ENCODE measurements at places on chromosomes 16 and 17.

GRCh38 chr16:86734543-86735460, 156.5 kb downstream of the FOXL1 start:
- DNase-seq: no peak

GRCh38 chr16:52696126-52696525, 149.2 kb upstream of the TOX3 start:
- no peak for DNase-seq

DNA sequence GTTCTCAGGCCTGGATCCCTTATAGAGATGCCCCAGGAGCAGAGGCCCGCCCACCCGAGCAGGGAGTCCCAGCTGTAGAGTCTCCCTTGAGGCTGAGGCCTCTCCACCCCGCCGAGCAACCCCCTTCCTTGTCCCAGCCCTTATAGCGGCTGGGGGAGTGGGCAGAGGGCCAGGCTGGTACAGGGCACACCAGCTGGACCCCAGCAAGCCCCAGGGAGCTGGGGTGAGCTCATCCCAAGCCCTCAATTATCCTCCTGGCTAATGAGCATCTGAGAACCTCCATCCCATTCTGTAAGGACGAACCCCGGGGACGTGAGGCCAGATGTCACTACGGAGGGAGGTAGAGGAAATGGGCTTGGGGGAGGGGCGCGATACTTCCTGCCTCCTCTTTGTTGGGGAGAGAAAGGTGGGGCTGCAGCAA, 3.2 kb upstream of the SNN start:
- DNase-seq: no peak

DNA sequence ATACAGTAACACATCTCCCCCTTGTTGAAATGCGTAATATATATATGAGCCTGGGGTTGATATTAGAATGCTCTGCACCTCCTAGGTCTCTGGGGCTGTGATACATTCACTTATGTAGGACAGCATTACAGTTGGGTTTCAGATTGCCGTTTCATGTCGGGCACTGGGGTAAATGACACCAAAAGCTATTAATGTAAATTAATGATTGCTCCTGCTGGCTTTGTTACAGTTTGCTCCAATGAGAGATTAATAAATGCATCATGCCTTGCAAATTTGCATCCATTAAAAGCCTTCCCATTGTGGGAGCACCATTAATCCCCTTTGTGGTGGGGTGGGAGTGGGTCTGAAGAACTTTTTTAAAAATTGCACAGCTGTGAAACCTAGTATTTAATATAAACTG, 584.4 kb upstream of the EEF2KMT start:
- no peak for DNase-seq

DNA sequence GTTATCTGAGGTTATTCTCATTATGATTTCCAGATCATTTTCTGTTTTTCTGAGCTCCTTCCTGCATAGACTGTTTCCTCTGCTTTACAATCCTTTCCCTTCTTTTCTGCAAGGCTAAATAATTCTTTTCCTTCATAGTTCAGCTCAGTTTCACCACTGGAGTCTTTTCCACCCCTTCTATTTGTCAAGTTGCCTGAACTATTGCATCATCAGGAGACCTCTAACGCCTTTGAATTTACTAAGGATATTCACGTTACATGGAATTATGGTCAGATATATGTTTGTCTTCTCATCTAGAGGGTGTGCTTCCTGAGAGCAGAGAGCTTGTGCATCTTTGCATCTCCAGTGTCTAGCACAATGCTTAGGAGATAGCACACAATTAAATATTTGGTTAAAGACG, 140.4 kb upstream of the CA10 start:
- no peak for DNase-seq

DNA sequence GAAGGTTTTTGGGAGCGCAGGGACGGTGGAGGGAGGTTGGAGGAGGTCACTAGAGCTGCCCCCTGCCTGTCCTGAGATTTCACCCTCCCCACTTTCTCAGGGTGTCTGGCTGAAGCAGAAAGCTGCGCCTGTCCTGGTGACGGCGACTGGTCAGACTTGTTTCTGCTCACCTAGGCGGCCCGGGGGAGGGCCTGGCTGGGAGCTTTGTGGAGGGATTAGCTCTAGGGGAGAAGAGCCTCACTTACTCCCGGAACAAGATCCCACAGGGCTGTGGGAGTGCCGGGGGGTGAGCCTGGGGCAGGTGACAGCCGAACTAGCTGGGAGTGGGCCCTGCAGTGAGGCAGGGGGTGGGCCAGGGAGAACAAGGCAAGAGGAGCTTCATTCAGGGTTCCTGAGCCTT, 11.5 kb downstream of the NHERF1 start:
- no peak for DNase-seq

- DNase-seq: peak; percentile 47
These were observed 34.4 kb downstream of the WWP2 start for GRCh38 chr16:69796285-69797118.

DNA sequence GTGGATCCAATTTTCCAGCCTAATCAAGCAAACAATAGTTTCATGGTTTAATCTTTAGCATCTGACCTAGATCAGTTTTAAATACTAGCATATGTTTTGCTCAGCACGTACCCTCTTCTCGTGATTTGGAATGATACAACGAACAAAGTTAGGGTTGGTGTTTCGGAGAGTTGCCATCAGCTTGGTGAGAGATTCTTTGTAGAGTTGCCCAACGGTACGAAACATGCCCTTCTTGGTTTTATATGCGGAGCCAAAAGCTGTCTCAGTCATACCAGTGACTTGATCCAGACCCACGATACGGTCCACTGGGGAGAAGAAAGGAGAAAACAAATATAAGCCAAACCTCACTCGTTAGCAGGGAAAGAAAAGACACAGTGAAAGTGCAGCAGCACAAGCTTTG, 85.3 kb downstream of the NDEL1 start:
- no peak for DNase-seq

DNA sequence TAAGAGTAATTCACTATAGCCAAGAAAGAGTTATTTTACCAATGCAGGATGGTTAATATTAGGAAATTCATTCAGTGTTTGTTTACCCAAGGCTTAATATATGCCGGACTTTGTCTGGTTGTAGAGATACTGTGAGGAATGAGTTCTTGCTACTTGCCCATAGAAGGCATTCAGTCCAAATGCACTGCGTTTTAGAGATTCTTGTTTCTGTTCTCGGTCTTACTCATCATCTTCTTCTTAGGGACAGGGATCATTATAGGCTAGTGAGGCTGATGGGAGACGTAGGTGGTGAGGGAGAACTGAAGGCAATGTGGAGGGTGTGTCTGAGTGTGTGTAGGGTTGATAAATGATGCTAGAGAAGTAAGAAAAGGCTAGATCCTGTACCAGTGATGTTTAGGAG, 90.7 kb downstream of the OR1D5 start:
- DNase-seq: no peak

GRCh38 chr17:42702446-42702845, 20.1 kb downstream of the CNTNAP1 start:
- no peak for DNase-seq

- DNase-seq: no peak
These were observed 35.4 kb upstream of the LITAF start for GRCh38 chr16:11621920-11622651.

GRCh38 chr17:68656666-68657065, 55.5 kb upstream of the FAM20A start:
- no peak for DNase-seq

DNA sequence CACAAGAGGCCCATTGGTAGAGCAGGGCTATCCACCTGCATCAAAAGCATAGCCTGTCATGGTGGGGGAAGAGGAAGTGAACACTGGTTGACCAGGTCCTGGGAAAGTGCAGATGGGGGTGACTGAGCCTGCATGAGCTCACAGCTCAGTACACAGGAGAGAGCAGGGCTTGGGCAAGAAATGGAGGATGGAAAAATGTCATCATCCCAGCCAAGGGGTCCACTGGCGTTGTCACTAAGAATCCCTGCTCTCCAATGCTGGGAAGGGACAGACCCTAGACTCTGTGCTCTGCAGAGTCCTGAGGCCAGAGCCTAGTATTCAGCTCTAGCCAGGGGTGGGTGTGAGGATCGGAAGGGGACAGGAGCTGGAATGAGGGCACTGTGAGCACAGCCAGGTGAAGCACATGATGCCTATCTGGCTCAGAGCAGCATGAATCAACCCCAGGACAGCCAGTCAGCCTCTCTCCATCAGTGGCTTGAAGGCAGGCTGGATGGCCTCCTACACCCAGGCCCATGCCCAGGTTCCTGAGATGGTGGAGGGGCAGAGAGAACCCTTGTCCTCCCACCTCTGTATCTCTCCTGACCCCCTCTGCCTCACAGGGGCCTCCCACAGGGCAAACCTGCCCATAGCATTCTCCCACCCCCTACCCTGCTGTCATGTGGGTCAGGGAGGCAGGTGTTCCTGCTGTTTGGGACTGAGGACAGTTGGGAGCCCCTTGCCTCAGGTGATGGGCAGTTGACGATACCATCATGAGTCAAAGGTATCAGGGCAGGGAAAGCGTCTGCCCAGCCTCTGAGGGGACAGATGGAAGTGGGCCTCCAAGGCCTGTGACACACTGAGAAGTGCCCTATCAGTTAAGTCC, 13.8 kb upstream of the CTCF start:
- DNase-seq: no peak

GRCh38 chr16:84916178-84916577, 95.2 kb downstream of the ZDHHC7 start:
- DNase-seq: no peak

All from colonic mucosa (tissue), 4 donors.